Hepatic stellate cell (primary cell): ENCODE measurements at places on chromosomes 3 and 15.

DNA sequence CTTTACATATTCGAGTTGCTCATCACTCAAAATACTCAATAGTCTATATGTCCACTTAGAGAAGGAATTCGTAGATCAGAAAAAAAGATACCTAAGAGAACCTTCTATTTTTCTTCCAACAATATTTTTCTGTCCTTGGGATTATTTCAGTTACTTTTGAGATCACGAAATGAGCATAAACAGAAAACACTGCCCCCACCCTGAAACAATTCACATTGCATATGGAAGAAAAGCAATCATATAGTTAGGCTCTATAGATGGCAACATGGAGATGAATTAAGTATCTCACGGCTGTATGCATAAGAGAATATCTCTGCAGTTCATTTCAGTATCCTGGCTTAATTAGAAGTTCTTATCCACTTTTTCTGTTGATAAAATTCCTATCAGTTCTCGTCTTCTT lies 391.1 kb downstream of the FGF12 start:
- no peak for DNase-seq

DNA sequence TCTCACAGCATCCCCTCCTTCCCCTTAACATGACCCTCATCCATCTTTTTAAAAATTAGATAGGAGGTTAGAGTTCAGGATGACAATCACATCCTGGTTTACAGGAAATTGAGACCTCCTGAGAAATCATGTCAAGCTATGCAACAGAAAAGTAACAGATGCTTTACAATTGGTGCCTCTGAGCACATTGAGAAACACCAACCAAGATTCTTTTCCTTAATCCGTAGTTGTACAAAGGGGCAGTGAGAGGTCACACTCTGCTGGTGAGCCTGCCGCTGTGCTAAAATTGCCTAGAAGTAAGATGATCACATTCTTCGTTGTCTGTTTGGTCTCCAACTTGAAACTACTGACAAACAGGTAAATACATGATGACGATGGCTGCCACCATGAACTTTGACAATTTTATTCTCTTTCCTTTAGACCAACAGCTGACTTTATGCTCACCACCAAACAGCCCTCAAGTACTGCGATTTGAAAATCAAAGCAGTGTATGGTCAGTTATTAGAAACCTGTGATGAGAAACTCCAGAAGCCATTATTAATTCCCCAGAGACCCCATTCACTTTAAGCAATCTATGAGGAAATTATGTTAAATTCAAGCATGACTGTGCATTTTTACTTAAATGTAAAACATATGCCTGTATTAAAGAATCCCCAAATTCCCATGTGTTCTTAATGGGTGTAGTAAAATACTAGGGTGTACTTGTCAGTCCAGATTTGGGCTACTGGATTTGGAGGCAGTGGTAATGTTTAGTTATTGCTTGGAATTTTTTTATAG lies 210.7 kb upstream of the UBE2E1 start:
- DNase-seq: no peak

DNA sequence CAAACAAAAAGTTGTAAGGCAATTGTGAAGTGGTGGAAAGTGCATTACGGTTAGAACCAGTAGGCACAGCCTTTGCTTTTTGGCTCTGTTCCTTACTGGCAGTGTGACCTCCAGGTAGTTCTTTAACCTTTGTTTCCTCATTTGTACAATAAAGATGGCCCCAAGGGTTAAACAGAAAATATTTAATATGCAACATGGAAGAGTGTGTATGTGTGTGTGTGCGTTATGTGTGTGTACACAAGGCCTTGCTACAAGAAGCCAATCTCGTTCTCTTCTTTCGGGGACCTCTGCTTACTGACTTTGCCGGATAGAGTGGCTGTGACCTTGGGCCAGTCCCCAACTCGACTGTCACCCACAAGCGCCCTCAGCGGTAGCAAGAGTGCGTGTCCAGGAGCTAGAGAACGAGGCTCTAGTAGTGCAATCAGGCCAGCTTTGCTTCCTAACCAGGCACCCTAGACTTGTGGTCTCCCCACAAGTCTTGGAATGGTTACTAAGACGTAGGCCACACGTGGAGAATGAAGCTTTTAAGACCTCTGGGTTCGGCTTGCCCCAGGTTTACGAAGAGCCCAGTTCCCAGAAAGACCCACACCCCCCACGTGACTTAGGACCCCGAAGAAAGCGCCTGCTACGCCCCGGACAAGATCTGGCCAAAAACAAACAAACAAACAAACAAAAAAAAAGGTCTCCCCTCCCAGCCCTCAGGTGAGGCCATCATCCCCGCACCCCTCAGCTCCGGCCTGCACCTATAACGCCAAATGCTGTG lies 593 bp downstream of the CIAO2A start:
- DNase-seq: peak; percentile 44

DNA sequence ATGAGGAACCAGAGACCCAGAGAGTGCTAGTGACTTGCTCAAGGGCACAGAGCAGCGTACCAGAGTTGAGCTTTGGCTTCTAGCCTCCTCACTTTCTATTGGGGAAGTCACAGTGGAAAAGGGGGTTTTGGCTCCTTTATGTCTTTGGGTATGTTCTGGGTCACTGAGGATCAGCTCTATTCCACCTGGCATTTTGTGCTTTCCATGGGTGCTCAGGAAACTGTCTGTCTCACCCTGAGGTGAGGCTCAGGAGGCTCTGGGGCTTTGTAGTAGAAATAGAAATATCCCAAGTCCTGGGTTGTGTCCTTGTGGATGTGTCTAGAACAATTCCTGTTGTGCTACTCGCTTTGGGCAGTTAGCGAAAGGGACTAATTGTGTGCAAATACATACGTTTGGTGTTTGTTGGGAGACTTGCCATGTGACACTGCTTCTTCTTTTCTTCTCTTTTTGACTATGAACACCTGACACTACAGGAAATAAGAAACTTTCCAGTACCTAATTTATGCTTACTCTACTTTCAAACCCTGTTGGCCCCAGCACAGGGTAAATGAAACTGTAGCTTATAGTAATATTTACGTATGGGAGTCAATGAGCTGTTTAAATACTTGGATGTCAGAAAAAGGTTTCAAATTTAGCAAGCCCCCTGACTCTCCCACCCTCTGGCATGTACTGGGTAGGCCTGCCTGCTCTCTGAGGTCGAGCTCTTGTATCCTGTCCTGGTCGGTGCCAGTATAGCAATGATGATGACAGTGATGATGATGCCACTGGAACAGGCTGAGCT lies 35.6 kb downstream of the SMAD3 start:
- DNase-seq: no peak

GRCh38 chr3:31908391-31909097 lies 72.5 kb downstream of the OSBPL10 start:
- DNase-seq: no peak

DNA sequence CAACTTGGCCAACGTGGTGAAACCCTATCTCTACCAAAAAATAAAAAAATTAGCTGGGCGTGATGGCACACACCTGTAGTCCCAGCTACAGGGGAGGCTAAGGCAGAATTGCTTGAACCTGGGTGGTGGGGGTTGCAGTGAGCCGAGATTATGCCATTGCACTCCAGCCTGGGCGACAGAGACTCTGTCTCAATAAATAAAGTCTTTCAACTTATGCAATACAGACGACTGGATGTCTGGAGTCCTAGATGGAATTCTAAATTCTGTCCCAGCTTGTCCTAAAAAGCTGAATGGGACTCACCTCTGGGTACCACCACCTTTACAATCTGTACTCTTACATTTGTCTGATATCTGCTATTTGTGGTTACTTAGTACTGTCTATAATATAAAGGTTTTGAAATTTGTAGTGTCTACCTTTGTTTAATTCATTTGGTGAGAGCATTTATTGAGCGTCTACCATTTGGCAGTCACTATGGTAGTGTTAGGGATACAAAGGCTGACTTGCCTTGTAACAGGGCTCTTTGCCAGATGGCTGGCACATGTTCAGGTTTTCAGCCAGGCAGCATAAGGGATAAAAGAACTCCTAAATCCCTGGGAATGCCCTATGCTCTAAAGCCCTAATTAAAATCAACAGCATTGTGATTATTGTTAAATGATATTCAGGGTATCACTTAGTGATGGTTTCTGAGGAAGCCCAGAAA lies 7.2 kb upstream of the ZNF609 start:
- no peak for DNase-seq

DNA sequence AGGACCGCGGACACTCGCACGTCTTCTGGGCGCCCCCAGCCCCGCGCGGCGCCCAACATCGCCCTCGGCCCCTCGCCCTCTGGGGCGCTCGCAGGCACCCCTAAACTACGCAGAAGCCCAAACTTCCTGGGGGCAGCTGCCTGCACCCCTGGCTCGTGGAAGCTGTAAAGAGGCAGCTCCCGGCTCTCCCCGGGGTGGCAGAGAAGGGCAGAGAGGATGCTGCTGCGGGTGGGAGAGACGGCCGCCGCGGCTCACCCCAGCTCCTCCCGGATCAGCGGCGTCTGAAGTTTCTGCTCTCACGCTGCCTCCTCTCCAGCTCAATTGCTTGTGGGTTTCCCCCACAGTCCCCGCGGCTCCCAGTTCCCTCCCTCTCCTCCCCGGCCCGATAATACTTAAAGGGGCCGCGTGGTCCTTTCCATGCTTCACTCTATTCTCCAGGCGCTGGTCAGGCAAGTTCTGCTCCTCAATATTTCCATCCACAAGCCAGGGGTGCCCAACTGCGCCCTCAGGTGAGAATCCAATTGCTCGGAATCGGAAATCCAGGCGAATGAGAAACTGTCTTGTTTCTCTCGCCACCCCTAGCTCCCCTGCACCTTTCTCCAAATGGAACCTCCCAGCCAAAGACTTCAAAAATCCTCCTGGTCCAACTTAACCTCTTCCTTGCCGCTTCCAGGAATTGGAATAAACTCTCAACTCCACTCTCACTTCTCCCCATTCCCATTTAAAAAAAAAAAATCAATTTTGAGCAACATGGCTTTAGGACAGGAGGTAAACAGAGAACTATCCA lies 748.5 kb downstream of the ROBO1 start:
- DNase-seq: peak; percentile 84

DNA sequence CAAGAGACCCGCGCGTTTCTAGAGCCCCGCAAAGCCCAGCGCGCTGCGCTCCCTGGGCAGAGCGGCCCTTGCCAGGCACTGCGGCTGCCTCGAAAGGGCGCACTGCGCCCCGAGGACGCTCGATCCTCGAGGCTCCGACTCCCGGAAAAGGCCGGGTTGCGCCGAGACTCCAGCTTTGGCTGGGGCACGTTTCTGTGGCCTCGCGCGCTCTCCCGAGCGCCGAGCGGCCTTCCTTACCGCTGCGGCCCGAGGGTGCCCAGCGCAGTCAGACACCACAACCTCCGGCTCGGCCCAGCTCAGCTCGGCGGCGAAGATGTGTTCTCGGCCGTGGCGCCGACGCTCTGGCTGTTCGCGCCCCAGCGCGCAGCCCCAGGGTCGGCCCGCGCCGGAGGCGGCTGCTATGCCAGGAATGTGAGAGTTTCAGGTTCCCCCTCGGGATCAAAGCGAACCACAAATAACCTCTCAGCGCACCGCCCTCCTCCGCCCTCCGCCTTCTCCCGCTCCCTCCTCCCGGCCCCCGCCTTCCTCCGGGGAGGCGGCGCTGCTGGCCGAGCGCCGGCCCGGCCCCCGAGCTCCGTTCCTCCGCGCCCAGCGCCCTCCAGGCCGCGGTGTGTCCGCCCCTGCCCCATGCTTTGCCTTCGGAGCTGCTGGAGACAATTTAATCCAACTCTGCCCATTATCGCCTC lies at the start of gene AMOTL2:
Gene AMOTL2 (minus strand): TSS at position 343 of the 686 bp plus-strand sequence. CDS start 3,014 bp downstream, outside the sequence.
- peak; percentile 96 for DNase-seq

DNA sequence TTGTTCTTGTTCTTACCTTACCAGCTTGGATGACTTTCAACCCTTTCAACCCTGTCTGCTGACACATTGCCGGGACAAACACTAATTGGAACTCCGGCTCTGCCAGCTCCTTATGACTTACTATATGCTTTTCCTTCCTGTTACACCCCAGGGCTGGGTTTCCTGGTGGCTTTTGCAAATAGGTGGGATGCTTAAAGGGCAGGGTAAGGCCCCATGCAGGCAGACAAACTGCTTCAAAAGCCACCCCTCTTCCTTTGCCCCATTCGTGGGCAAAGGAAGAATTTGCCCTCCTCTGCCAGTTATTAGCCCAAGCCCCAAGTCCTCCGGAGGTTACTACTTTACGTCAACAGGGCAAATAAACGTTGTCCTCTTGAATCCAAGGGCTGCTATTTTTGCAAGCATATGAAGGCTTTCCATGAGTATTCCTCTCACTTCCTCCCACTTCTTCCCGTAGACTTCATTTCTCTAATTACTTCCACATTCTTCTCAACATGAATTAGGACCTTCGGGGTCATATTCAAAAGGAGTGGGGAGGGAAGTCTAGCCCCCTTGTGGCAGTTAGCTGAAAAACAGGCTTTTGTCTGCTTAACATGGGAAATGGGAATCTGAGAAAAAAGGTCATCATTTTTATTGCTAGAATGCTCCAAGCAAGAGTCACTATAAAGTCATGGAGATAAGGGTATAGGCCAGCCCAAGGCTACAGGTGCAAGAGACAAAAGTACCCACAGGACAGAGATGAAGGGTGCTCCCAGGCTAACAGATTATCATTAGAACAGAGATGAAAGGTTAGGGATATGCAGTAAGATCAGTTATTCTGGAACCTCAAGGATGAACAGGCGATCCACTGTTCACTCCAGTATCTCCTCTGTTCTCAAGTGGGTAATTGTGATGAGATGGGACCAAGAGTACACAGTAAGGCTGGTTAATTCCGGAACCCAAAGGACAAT lies 56.3 kb upstream of the FSTL1 start:
- DNase-seq: peak; percentile 15

DNA sequence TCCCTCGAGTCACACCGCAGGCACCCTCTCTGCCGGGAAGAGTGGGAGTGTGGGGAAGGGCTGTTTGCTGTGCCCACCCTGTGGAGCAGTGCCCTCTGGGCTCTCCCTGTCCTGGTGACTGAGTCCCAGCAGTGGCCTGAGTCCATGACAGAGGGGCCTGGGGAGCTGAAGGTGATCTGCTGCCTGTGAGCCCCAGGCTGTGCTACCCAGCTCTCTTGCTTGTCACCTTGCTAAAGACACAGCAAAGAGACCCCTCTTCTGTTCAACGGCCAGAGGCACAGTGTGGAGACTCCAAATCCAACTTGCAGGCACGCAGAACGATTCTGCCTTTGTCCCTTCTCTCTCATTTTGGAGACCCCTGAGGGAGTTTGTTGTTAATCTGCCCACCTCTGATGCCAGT lies 232.6 kb downstream of the OPA1 start:
- DNase-seq: no peak

DNA sequence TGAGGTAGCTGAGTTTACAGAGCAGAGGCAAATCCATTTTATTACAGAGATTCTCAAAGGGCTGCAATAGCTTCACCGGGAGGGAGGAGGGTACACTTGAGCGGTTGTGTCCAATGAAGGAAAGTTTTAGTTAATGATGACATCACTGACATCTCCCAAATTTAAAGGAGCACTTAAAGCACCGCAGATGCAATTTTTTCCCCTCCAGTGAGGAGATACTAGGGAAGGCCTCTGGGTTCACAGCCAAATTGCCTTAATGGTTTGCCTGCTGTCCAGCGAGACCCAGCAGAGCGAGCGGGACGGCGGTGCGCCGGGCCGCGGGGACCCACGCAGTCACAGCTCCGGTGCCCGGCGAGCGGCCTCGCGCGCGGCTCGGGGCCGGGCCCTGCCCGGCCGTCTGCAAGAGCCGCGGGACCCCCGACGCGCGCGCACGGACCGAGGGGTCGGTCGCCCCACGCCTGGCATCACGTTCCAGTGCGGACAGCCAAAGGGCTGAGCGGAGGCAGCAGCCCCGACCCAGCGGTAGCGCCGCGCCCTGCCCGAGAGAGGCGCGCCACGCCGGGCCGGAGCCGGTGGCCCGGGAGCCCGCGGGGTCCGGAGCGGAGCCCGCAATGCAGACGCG lies 160.5 kb upstream of the CHRNA7 start:
- no peak for DNase-seq
